Neural crest cell (in vitro differentiated cells): ENCODE measurements at places on chromosomes 5 and 9. TPM values are rescaled to one million over a fixed set of nuclear protein-coding genes. Genes with fewer than 3 reads are reported as not detected.

FSD1L gene
- total RNA-seq: 16.9 and 17.0 TPM in 2 replicates

IZUMO3 gene
- total RNA-seq: not detected in 2 replicates

FBLL1 gene
- 5.9 and 7.3 TPM in 2 replicates for total RNA-seq

TAF11L9 gene
- total RNA-seq: not detected in 2 replicates

DNA sequence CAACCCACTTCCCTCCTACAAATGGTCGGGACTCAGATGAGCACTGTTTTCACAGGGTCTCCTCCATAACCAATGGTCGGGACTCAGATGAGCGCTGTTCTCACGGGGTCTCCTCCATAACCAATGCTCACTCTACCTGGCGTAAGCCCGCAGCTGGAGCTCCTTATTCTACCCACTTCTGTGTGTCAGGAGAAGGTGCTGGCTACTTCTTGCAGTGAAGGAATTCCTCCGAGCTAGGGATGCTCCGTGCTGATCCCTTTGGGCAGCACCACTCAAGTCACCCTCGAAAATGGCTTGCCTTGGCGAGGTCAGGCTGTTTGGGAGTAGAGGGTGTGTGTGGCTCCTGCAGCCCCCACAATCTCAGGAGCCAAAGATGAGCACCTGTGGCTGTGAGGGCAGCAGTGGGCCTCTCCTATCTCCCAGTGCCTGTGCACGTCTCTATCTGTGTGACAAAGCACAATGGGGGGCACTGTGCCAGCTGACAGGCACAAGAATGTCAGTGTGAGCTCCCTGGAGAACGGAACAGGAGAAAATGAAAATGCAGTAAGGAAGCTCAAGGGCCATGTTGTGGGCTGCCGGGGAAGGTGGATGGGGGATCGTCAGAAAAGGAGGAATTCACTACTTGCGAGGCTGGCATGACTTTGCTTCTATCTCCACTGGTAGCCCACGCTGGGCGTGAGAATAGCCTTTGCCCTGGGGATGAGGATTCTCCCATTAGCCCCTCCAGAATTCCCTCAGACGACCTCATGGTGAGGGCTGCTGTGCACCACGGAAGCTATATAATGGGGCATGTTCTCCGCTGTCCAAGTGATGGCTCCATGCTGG is 3.9 kb upstream of the BTNL9 start:
- DNase-seq: no peak

DNA sequence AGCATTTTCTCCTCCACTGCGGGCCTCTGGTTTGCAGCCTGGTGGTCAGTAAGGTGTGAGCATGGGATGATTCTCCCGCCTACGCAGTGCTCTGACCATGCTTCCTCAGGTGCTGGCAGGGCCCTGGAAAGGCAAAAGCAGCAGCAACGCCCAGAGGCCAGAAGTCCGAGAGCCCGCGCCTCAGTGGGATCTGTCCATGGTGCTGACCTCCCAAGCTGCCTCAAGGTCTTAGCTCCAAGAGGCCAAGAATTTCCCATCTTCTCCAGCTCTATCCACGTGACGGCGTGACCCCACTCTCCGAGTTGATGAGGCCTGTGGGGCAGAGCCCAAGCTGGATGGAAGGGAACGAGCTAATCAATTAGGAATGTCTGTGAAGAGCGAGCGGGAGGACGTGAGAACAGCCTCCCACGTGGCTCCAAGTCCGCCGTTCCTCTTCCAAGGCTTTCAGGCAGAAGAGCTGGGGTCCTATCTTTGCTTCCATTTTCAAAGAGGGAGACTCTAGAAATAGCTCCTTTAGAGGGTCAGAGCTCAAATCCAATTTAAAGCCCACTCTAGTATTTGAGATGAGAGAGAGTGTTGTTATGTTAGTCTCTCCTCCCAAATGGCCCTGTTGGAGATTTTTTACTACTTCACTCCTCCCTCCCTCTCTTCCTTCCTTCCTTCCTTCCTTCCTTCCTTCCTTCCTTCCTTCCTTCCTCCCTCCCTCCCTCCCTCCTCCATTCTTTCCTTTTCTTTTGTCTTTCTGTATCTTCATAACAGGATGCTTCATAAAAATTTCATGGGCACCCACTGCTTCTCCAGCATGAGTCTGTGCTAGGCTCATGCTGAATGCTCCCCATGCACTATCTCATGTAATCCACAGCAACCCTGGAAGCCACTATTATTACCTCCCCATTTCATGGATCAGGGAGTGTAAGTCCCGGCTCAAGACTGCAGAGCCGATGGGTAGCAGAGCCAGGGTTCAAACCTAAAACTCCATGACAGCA is 69.3 kb downstream of the OLFM1 start:
- peak; percentile 81 for DNase-seq

- no peak for DNase-seq
These were observed 12.1 kb downstream of the KCNMB1 start for GRCh38 chr5:170377027-170377426.
